Activated CD8-positive, alpha-beta T cell treated with anti-CD3 and anti-CD28 coated beads, Interleukin-2, amount 10 ng/mL, durations not matched to agents 7 days and 5 days (primary cell): ENCODE measurements at places on chromosomes 1 and 21. TPM values are rescaled to one million over a fixed set of nuclear protein-coding genes. Genes with fewer than 3 reads are reported as not detected.

DNA sequence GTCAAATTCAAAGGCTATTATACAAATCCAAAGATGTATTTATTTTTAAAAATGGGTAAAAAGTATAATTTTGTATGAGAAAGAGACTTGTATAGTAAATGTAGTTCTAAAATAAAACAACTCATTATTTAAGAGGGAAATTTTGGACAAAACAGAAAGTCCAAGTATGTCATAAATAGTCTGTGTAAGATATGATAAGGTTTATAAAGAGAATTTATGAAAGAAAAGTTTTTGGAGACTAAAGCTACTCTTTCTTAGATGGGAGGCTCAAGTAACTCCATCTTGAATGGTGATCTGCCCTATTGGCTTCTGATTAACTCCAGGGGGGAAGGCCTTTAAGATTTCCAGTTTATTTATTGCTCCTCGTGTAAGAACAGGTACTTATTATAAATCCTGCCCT is 14.7 kb upstream of the OR2T27 start:
- DNase-seq: no peak

The TEKT2 gene
- total RNA-seq: not detected

GRCh38 chr1:155130272-155131006 is 2.8 kb downstream of the EFNA1 start:
- DNase-seq: no peak

The CD1B gene
- total RNA-seq: not detected

The BMP8B gene
- 0.26 TPM for total RNA-seq

The PROK1 gene
- not detected for total RNA-seq

- no peak for DNase-seq
These were observed 61.7 kb upstream of the PUM1 start for GRCh38 chr1:31127266-31127665.

- DNase-seq: no peak
These were observed 93.9 kb downstream of the ATP1A1 start for GRCh38 chr1:116466810-116467557.

The LRRC53 gene
- not detected for total RNA-seq

DNA sequence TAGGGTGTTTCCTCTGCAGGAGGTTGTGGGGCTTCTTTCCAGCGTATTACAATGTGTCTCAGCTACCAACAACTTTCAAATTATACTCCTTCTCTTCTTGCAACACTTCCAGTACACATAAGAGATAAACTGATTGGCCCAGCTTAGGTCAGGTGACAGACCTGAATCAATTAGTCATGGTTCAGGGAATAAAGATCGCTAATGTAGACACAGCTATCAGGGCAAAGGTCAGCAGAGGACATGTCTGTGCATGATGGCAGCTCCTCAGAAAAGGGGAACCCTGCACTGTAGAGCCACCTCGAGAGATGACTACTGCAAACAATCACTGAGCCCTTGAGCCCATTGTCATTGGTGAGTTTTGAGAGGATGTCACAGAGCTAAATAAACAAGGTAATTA is 36.8 kb upstream of the PKN2 start:
- no peak for DNase-seq

DNA sequence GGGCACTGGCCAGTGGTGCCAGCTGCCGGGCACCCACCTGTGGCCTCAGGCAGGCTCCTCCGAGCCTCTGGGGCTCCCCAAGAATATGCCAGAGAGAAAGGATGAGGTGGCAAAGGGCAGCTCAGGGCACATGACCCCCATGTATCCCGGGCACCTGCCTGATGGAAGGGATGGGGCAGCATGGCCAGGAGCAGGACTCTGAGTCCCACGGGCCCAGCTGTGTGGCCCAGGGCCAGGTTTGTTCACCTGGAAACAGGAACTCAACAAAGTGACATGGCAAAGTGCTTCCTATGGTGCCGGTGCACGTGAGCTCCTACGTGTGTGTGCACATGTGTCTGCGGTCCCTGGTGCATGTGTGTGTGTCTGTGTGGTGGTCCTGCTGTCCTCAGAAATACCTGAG is 9.5 kb upstream of the GPR153 start:
- DNase-seq: no peak

- no peak for DNase-seq
These were observed 9.8 kb upstream of the CAPZB start for GRCh38 chr1:19495000-19495656.

DNA sequence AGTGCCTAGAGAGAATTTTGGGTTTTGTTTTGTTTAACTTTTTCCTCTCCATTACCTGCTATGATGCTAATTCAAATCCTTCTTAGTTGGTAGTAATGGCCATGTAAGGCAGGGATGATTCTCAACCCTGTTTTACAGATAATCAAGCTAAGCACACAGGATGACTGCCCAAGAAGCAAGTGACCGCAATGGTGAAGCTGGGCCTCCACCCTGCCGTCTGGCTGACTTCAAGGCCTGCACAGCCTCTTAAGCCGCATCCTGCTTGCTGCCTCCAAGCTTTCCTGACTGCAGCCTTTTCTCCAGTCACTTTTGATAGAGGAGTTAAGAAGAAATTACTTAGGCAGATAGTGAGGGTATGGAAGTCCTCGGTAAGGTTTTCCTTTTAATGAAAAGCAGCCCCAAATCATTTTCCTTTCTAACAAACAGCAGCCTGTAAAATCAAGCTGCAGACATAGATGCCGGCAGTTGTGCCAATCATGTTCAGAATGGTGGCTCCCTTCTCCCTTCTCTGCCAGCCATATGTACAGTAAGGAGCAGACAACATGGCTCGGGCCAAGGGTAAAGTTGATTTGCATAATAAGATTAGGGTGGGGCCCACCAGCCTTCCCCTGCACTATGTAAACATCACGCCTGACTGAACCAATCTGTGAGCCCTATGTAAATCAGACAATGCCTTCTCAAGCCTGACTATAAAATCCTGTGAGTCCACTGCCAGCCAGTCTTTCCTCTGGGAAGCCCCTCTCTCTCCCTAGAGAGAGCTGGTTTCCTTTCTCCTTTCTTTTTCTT is 8.8 kb upstream of the CTBS start:
- no peak for DNase-seq

DNA sequence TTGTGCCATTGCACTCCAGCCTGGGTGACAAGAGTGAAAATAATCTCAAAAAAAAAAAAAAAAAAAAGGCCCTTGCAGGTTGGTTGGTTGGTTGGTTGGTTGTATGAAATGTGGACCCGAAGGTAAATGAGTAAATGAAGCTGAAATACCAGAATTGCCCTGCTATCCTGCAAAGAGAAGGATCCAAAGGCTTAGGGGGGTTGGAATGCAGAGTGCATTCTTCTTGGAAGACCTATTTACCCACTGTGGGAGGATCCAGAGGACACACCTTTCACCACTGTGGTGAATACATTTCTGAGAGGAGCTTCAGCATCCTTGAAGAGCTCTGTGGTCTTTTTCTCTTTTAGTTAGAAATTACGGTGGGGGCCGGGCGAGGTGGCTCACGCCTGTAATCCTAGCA is 28.7 kb upstream of the EIF4G3 start:
- no peak for DNase-seq

DNA sequence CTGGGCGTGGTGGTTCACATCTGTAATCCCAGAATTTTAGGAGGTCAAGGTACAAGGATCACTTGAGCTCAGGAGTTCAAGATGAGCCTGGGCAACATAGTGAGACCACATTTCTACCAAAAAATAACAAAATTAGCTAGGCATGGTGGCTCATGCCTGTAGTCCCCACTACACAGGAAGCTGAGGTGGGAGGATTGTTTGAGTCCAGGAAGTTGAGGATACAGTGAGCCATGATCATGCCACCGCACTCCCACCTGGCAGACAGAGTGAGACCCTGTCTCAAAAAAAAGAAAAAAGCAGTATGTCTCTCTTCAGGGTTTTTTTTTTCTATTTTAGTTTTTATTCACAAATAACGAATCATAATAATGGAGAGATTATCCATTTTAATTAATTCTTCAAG is 233.7 kb upstream of the DMRTA2 start:
- DNase-seq: no peak

DNA sequence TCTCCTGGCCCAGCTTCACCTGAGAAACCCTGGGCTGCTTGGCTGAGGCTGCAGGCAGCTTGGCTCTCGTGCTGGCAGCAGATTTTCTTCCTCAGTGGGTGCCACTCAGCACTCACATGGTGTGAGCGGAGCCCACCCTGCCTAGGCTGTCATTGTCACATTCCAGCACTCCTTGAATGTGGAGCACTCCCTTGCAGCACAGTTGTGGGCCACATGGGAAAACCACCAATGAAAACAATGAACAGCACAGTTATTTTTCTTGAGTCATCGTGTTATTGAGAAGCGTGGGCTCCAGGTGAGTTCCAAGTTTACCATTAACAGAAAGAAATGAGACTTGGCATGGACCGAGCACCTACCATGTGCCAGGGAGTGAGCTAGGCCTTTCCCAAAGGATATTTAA is 27.2 kb upstream of the TRIM67 start:
- DNase-seq: no peak

The USH2A gene
- not detected for total RNA-seq
